ENCODE measurements at places on chromosomes 11 and 22.

DNA sequence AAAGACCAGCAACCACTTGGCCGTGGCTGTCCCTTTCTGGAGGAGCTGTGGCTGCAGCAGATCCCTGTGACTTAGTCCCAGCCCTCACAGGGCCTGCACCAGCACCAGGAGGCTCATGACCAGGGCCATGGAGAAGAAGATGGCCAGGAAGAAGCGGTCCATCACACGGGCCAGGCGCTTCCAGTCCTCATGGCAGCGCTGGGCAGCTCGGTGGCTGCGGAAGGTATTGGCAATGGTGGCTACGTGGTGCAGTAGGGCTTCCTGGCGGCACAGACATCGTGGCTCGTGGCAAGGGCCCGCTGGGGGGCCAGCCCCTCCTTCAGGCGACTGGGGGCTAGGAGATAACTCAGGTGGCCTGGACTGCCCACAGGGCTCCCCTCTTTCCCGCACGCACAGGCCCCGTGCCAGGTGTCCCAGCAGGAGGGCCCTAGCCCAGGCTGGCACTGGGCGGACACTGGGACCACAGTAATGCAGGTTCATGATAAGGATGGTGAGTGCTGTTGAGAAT is 5.1 kb downstream of the CHRNA10 start:
- DNase-seq, result no peak

- DNase-seq, result no peak
Observed at GRCh38 chr11:49432242-49432848, 223.9 kb upstream of the FOLH1 start.

GRCh38 chr11:1608363-1608762 is at the start of gene KRTAP5-3:
KRTAP5-3 (minus strand) TSS chr11:1608463; CDS start chr11:1608385, 78 bp downstream.
- no peak for DNase-seq

DNA sequence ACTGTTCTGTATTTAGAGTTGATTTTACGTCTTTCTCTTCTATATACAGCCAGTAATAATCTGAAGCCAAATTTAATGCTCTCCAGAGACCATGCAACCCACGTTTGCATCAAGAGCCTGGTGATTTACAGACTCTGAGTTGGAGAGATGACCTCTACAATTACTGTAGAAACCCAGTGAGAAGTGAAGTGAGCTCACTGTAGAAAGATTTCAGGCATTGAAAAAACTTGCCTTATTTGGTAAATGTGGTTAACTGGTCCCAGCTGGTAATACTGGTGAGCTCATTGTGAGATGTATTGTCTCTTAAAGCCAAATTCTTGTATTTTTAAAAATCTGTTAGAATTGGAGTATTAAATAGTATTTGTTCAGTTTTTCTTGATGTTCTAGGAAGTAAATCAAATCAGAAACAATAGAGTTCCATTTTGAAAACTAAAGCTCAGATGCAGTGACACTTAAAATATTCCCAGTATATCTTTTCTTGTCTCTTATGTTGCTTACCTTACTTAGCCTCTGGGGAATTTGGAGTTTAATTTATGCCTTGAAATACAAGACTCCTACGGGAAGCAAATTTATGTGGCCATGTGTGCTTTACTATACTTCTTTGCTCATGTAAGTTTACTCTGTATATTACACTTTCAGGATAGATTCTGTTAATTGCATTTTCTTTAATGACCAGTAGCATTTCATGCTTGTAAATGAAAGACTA is 189.9 kb downstream of the ARHGAP42 start:
- DNase-seq, result no peak

DNA sequence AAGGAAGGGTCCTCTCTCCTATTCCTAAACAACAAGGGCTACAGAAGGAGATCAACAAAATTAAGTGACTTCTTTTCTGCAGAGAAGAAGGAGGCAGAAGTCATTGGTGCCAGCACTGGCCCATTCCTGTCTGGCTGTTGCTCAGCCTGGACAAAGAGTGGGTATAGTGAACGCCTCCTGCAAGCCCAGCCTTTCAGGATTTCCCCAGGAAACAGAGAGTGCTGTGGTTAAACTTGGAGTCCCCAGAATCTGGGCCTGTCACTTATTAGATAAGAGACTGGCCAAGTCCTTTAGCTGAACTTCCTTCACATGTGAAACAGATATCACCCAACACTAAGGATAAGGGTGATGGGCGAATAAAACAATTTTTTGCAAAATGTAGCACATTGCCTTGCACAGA is 10.9 kb downstream of the TST start:
- peak; percentile 38 for DNase-seq

DNA sequence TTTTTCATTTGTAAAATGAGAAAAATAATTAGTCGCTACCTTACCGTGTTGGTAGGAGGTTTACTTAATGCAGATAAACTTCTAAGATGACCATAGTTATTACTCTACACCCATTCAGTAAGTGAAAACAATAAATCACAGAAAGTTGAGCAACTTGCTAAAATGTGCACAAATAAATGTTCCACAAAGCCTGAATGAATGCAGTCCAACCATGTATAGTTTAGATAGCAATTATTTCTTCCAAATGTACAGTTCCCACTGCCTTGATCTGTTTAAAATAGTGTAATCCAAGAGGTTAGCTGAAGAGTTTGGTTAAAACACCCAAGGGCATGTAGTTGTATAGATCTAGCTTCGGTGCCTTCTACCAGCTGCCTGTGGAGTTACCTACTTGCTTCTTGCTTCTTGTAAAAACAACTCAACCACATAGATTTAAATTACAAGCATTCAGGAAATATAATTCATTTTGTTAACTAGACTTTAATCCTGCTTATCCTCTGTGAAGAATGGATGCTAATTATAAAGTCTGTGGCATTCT is 106.3 kb upstream of the CARD18 start:
- DNase-seq, result no peak

DNA sequence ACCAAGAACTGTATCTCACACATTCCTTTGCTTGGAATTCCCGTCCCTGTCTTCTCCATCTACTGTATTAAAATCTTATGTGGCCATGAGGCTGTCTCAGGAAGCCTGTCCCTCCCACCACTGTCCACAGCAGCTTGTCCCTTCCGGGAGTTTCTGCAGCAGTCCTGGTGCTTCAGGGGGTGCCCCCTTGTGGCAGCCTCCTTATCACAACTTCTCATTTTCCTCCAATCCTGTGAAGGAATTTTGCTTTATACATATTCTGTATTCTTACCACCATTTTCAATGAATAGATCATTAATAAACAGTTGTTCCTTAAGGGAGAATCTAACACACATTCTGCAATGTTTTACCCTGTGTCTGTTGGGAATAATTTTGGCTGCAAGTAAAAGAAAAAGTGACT is 220.4 kb upstream of the RAG2 start:
- DNase-seq, result no peak

DNA sequence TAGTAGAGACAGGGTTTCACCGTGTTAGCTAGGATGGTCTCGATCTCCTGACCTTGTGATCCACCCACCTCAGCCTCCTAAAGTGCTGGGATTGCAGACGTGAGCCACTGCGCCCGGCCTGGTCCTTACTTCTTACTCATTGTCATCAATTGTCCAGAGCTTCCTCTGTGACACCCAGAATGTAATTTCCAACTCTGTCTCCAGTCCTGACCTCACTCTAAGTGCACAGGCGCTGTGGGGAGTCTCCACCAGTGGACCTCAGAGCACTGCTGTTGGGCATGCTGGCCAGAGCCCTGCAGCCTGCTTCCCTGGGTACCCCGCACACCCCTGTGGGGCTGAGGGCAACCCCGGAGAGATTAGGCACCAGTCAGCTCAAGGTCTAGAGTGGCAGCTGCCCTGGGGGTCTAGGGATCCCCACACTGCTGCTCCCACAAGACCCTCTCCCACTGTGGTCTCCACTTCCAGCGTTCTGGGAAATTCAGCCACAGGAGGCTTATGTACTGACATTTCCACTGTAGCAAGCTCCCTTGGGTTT is 1140.3 kb downstream of the TBC1D22A start:
- no peak for DNase-seq

GRCh38 chr22:37708580-37709444 is 12.0 kb downstream of the TRIOBP start:
- DNase-seq, result peak; percentile 72

- peak; percentile 81 for DNase-seq
Observed at GRCh38 chr11:77171885-77172665, 44.0 kb downstream of the MYO7A start.

DNA sequence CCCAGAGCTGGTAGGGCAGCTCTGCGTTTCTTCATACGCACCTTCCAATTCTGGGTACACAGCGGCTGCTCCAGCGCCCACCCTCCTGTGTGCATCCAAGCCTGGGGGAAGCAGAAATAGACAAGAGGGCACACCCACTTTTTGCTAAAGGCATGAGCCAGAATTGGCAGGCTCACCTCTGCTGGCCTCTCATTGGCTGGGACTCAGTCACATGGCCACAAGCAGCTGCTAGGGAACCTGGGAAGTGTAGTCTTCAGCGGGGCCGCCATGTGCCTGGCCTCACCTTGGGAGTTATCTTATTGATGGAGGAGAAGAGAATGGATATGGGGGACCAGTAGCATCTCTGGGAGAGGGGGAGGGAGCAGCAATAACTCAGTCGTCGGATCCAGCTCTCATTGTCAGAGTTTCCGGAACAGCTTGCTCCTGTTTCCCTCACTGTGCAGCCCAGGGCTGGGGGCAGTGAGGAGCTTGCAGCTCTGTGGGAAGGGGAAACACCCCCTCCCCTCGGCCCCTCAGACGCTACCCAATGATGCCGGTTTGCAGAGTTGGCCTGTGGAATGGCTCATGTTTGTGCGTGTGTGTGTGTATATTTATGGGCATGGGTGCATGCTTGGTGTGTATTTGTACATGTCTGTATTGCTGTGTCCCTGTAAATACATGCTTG is 11.8 kb upstream of the MIEF1 start:
- peak; percentile 86 for DNase-seq

DNA sequence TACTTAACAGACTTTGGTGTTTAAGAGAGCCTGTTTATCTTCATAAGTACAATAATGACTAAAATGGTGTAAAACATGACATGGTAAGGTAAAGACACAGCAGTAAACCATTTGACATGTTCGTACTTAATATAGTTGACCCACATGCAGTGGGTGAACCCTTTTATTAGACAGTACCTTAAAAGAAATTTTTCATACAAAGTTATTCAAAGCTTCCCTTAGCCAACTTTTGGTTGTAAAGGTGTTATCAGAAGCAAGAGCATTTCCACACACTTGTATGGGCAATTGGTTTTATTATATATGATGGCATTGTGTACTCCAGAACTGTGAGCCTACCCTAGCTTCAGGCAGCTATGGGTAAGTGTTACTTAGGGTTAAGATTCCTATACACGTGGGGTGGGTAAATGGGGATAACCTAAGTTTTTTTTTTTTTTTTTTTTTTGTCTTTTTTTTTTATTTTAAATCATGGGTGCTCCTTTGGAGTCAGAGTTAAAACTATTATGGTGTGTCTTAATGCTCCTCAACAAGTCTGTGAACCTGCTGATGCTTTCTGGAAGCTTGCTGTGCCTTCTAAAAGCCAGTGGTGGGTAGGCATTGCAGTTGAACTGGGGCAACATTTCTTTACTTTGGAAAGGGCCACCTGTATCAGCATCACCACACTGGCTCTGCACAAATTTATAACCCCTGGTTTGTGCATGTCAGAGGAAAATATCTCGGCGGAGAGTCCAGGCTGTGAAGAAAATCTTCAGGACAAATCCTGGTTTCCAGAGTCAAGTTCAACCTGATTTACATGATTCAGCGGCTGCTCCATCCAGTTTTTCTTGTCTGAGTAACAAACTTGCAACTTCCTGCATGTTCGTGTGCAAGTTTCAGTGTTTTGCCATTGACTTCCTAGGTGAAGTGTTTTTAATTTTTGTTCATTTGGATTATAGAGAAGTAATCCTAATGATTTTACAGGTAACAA is 3.3 kb downstream of the PCF11 start:
- DNase-seq, result no peak

GRCh38 chr11:117232911-117233409 is 489 bp downstream of the RNF214 start:
- DNase-seq, result peak; percentile 66

GRCh38 chr11:46254133-46254491 is 23.4 kb upstream of the CREB3L1 start:
- DNase-seq, result no peak
